ENCODE measurements at places on chromosomes 6 and 20.

GRCh38 chr6:136553166-136553787, 3.1 kb upstream of the MAP7 start:
- DNase-seq, result no peak

DNA sequence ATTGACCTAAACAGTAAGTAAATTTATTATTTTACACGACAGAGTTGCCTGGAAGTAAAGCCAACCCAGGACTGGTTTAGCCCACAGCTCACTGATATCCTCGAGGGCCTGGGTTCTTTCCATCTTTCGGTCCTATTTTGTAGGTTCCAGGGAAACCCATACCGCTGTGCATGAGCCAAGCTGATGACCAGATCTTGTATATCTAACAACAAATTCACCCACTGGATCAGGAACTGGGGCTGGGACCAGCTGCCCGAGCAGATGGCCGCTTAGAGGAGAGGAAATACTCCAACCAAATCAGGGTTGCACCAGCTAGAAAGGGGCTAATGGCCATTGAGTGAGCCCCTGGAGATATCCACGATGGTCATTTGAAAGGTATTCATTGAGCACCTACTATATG, 139.2 kb downstream of the BACH2 start:
- no peak for DNase-seq

- DNase-seq, result no peak
Measured at GRCh38 chr6:8193541-8193940, 91.2 kb upstream of the EEF1E1 start.

GRCh38 chr20:43723186-43723585, 3.6 kb downstream of the GTSF1L start:
- DNase-seq, result no peak

DNA sequence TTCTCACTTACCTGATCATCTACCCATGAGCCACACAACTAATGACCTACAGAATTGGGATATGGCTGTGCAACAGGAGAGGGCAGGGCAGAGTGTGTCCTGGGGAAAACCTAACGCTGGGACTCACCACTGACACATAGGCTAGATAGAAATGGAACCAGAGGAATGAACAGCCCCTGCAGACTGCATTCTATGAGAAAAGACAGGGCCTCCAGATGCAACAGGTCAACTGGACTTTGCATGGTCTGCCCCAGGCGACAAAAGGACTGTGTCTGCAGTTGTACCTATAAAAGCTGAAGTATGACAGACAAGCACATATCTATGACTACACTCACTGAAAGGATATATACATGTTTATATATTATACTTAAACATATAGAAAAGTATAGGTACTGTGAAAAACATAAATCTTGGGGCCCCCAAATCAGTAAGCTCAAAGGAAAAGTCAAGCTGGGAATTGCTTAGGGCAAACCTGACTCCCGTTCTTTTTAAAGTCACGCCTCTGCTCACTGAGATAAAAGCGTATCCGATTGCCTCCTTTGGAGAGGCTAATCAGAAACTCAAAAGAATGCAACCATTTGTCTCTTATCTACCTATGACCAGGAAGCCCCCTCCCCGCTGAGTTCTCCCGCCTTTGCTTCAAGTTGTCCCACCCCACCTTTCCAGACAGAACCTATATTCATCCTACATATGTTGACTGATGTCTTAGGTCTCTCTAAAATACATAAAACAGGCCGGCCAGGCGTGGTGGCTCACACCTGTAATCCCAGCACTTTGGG, 68.5 kb downstream of the EPB41L2 start:
- DNase-seq, result no peak

- peak; percentile 28 for DNase-seq
Measured at GRCh38 chr6:1063671-1064355, 248.1 kb upstream of the FOXQ1 start.

- DNase-seq, result no peak
Measured at GRCh38 chr6:123343836-123344235, 292.9 kb downstream of the TRDN start.

DNA sequence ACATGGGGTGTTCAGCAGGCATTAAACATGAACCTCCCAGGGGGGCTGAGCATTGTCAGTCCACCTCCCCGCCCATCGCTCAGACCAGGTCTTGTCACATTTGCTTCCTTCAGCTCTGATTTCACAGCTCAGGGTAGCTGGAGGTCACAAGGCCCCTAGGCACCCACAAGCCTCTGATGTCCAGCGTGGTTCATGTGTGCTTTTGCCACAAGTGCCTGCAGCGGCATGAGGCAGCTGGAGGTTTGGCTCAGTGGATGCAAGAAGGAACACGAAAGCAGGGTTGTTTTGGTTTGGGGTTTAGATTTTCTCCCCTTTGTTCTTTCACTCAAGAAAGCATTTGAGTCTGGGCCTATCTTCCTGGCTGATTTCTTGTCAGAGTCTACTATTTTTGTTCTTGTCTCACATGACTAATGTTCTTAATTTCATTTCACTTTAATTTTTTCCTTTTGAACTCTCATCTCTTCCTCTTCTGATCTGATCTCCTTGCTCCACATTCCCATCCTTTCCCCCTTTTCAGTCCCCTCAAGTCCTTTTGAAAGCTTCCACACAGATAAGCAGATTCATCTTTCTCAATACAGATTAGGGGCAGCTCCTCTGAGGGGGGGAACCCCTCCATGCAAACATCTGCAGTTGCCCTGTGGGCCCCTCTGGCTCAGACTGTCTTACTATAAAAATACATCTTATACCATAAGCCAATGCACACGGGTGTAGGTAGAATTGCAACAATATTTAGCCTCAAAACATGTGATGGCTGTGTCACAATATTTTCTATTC, 68.1 kb upstream of the CEP85L start:
- no peak for DNase-seq

DNA sequence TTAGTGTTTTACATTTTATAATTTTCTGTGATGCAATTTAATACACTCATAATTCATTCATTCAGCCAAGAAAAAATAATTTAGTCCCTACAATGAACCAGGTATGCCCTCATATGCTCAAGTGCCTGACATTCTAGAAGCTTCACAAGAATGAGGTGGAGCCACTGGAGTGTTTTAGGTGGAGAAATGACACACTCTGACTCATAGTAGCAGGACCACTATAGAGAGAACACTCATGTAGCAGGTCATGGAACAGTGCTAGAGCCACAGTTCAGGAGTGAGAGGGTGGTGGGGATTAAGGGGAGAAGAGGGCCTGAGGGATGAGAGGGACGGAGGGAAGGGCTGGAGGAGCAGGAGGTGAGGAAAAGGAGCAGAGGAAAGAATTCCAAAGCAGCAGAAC, 1.4 kb upstream of the HLA-G start:
- no peak for DNase-seq

- DNase-seq, result no peak
Measured at GRCh38 chr6:99498421-99498820, 16.8 kb downstream of the USP45 start.

- DNase-seq, result no peak
Measured at GRCh38 chr6:80469977-80470376, 363.5 kb downstream of the BCKDHB start.

GRCh38 chr6:128327890-128328289, 192.5 kb downstream of the PTPRK start:
- peak; percentile 46 for DNase-seq

- no peak for DNase-seq
Measured at GRCh38 chr20:55632592-55632991, 372.7 kb downstream of the CBLN4 start.
